ENCODE measurements at places on chromosomes 2 and 18.

DNA sequence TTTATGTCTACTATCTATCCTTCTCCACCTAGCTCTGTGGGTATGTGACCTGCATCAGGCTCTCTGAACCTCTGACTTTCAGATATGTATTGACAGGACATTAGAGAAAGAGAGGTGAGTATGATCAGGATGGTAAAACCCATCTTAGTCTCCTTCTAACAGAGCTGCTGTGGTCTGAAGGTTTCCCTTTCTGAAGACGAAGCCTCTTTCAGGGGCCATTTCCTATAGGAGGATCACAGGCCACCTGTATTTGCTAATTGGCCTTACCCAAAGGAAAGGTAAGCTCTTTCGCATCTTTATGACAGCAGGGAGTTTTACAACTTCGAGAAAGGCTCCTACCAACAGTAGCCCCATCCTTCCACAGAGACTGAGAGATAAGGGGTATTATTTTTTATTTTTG, 442.9 kb downstream of the KCNJ3 start:
- DNase-seq = no peak

DNA sequence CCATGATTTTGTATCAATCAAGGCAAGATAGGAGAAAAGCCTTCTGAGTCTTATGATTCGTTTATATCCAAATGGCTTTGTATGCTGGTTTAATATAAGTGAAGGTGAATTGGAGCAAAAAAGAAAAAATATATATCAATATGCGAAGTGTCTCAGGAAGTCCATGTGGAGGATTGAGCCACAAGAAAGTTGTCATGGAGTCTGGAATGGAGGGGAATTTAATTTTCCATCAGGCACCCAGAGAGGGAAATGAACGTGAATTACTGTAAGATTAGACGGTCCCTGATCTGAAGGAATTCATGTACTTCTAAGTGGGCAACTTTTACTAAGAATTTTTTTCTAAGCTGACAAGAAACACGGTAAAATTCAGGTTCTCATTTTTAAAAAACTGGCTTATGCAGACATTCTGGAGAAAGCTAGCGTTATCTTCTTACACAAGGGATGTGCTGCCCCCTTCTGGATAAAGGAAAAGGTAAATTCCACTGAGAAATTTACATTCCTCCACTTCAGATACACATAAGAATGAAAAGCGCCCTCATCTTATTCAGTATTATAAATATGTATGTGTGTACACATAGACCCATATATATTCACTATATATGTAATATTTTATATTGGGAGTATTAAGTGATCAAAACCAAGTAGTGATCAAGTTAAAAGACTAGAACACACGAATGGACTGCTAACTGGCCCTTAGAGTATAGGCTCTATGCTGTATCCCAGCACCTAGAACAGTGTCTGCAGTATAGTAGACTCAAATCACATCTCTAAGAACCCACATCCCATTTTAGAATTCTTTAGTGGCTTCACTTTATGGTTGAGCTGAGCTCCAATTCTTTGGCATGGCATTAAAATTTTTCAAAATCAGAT, 289.0 kb upstream of the TFPI start:
- no peak for DNase-seq

- no peak for DNase-seq
These were observed 100.2 kb upstream of the SULT1C3 start for GRCh38 chr2:108139521-108139920.

DNA sequence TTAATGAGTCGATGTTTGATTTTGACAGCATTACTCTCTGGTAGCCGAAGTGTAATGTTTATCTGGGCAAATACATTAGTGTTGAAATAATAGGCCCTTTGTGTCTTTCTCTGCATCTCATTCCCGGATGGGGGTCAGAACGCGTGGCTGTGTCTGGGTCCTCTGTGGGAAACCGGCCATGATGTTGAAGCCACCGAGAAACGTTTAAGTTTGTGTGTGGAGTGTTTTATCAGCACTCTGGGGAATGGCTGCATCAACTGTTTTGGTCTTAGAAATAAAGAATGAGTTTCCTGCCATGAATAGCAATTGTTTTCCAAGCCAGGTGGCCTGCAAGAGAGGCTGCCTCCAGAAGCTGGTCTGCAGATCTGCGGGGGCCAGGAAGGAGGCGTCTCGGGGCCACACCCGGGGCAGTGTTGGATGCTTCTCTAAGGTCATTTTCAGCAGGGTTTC, 69.7 kb downstream of the RNF144A start:
- DNase-seq = no peak

- DNase-seq = no peak
These were observed 179.7 kb downstream of the ANKRD30B start for GRCh38 chr18:14927701-14928100.

GRCh38 chr2:219497495-219498279, 1.0 kb upstream of the GMPPA start:
- peak; percentile 25 for DNase-seq

GRCh38 chr18:7172611-7173010, 55.0 kb upstream of the LAMA1 start:
- no peak for DNase-seq

DNA sequence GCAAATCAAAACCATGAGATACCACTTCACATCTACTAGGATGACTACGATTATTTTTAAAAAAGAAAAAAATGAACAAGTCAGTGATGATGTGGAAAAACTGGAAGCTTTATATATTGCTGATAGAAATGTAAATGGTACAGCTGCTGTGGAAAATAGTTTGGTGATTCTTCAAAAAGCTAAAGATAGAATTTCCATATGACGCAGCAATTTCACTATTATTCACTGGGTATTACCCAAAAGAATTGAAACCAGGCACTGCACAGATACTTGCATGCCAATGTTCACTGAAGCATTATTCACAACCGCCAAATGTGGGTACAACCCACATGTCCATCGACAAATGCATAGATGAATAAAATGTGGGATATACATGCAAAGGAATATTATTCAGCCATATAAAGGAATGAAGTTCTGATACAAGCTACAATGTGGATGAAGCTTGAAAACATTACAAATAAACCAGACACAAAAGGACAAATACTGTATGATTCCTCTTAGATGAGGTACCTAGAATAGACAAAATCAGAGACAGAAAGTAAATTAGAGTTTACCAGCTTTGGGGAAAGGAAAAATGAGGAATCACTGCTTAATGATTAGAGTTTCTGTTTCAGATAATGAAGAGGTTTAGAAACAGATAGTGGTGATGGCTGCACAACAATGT, 11.1 kb downstream of the RTTN start:
- DNase-seq = no peak

- DNase-seq = no peak
These were observed 50.1 kb downstream of the BOLA3 start for GRCh38 chr2:74097574-74097973.

DNA sequence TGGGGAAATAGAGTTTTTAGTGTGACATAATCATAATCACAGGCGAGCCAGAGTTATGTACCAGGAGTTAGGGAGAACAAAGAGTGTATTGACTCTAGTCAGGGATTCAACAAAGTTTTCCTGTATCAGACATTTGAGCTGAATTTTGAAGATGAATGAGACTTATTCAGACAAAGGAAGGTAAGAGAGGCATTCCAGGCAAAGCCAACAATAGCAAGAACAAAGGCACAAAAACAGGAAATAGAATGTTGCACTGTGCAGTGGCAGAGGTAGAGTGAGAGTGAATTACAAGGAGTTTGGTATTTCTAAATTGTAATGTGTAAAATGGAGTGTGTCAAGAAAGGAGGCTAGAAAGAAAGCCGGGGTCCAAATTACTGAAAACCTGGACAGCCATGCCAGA, 156.2 kb downstream of the CCDC148 start:
- DNase-seq = no peak

DNA sequence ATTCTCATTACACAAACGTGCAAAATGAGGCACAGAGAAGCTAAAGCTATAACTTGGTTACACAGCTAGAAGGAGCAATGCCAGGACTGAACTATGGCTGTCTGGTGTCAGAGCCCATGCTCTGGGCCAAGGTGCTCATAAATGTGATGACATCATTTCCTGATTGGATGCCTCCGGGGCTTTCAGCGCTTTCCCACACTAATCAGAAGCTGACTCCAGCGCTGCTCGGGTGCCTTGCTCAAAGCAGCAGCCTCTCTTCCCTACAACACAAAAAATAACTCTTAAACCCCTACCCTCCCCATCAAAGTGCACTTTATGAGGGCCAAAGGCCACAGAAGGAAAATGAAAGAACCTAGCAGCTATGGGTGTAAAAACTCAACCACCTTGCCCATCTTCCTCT, 90.7 kb downstream of the STK39 start:
- no peak for DNase-seq

- DNase-seq = no peak
These were observed 90.9 kb upstream of the UBXN4 start for GRCh38 chr2:135650721-135651120.

- no peak for DNase-seq
These were observed 44.4 kb downstream of the RPIA start for GRCh38 chr2:88735853-88736252.

- no peak for DNase-seq
These were observed 61.1 kb downstream of the AGAP1 start for GRCh38 chr2:235554936-235555335.

DNA sequence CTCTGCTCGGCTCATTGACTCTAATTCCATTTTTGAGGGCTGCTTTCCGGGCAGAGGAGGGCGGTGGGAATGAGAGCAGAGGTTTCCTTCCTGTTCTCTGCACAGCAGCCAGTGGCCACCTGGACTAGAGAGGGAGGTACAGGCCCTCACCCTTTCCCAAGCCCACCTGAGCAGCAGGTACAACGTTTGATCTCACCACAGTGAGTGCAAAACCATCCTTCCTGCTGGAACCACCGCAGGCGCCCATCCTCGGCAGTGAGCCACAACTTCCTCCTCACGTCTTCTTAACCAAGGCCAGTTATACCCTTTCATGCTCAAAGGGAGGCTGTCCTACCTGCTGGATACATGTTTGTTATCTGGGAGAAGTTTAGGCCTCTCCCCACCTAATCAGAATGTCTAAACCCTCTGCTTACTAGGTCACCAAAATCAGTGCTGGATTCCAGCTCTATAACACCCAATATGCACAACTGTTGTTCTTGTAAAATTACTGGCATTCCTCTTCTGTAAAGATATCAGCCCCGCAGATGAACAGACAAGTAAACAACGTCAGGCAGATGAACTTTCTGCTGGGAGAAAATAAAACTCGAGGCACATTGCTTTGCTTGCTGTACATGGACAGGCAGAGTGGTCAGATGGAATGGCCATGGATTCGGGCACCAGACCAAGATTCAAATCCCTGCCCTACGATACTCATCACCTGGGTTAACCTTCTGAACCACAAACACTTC, 191.4 kb downstream of the SH3RF3 start:
- DNase-seq = no peak

GRCh38 chr18:2134364-2134763, 436.9 kb downstream of the METTL4 start:
- no peak for DNase-seq

- DNase-seq = no peak
These were observed 442.1 kb upstream of the MEX3C start for GRCh38 chr18:51639541-51639940.

DNA sequence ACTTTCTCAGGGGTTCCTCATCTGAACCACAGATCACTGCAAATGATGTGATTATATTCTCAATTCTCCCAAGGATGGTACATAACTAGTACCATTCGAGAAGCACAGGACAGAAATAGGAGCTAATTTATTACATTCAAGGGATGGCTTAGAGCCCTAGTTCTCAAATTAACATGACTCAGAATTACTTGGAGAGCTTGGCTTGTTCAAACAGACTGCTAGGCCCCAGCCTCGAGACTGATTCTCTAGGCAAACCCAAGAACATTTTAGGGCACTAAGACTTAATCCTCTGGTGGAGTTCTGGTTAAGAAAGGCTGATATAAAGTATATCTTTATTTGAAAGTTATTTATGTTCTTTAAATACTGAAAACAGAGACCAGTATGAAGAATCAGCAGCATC, 35.8 kb downstream of the HIBCH start:
- DNase-seq = no peak

DNA sequence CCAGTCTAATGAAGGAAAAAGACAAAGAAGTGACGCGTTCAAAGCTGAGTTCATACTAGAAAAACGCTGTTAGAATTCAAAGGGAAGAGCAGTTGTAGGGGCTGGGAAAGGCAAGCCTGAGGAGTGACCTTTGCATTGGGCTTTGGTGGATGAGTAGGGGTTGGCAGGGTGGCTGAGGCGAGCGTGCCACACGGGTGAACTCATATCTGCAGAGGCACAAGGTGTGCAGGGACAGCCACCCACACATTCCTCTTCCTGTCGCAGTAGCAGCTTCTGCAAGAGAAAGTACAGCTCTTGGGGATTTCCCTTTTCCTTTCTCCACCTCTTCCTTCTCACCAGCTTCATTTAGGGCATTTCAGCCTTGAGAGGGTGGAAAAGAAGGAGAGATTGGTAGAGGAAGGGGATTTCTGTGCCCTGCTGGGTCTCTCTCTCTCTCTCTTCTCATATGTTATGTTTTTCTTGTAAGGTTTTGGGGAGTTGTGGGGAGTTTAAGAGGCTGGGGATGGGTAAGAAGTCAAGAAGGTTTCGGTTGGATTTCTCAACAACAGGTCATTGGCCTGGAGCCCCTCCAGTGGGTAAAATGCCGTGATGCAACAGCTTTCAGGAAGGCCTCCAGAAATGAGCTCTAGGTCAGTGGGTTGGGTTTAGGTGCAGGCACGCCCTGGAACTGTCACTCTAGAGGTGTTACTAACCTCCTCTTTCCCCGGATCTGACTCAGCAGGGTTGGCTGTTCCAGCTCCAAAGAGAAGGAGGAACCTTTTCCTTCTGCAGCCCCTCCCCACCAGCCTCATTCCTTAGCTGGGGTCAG, 40.1 kb downstream of the ODC1 start:
- no peak for DNase-seq

- no peak for DNase-seq
These were observed 34.3 kb upstream of the ATP6V1B1 start for GRCh38 chr2:70901227-70902066.

- DNase-seq = no peak
These were observed 513.6 kb upstream of the LRRTM4 start for GRCh38 chr2:78035804-78036203.

DNA sequence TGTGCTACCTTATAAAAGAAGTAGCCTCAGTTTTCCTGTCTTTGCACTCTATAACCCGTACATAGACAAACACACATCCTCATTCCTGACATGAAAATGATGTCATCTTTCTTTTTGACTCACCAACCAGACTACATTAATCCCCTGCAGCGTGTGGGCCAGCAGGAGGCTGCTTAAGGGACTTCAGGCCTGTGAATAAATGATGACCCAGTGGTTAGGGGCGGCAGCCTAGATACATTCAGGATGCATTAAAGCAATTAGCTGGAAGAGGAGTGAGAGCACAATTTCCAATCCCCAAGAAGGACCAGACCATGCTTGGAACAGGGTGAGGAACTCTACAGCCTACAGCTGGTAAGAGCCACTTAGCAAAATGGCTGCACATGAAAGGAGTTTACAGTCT, 57.3 kb upstream of the KLF7 start:
- no peak for DNase-seq

GRCh38 chr2:10912076-10912731, 470 bp downstream of the KCNF1 start:
- DNase-seq = no peak

- DNase-seq = no peak
These were observed 46.1 kb upstream of the UBE2F start for GRCh38 chr2:237920673-237921072.

- no peak for DNase-seq
These were observed 241.2 kb downstream of the IRS1 start for GRCh38 chr2:226558418-226558817.
